ENCODE measurements at places on chromosomes 11 and 22.

GRCh38 chr22:24432059-24432853 lies 4.9 kb downstream of the ADORA2A start:
- DNase-seq: no peak

DNA sequence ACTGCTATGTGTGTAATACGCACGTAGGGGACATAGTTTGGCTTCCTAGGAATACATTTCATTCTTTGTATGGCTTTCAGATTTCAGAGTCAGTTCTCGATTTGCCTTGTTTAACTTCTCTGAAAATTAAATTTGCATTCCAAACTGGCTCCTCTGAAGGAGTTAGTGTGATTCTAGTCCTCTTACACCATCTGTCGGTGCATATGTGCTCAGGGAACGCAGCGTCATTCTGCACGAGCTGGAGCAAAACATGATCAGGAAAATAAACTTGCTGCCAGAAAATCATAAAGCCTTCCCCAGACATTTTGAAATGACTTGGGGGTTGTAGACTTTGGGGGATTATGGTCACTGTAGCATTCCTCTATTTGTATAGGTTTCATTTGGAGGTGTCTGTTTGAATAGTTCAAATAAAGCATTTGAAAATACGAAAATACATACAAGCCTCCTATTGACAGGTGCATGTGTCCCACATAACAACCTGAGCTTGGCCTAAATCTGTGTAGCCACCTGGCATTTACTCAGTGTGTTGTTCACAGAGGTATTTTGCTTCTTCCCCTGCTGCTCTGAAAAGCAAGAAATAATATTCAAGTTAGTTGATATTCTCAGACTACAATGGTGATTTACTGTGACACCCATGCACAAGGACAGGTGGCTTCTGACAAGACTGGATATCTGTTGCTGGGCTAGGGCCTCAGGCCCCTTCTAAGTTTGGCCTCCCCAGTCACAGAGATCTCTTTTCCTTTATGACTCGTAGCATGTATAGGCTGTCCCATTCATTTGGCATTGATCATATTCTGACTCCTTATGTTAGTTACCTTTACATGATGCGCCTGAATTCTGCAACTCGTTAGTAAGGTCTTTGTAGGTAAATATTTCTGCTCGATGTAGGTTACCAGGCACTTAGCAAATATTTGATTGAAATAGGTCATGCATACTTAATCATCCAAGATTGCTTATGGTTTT lies 81.6 kb upstream of the SORL1-AS1 start:
- no peak for DNase-seq

GRCh38 chr11:90252053-90252452 lies 29.2 kb upstream of the CHORDC1 start:
- DNase-seq: no peak

DNA sequence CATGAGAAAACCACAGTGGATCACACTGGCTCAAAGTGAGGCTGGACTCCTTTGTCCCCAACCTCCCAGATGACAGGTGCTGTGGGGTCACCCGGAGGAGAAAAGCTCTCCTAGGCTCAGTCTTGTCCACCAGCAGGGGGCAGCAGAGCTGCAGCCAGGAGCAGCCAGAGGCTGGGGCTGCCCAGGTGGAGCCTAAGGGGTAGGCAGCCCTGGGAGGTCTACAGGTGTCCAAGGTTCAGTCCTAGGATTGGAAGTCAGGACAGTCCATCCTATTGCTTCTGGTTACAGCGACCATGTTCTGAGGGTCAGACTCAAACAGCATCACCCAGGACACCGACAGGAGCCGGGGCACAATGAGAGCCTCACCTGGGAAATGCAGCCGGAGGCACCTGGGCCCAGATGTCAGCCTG lies 77.6 kb upstream of the IGLL5 start:
- DNase-seq: peak; percentile 86

DNA sequence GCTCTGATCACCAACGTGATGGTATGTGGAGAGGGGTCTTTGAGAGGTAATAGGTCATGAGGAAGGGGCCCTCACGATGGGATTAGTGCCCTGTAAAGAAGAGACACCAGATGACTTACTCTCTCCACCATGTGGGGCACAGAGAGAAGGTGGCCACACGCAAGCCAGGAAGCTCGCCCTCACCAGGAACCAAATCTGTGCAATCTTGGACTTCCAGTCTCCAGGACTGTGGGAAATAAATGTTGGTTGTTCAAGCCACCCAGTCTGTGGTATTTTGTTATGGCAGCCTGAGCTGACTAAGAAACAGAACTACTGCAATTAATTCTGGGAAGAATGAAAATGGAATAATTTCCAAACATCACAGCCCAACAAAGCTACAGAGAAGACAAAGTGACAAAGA lies 117.5 kb downstream of the SNX19 start:
- DNase-seq: no peak

DNA sequence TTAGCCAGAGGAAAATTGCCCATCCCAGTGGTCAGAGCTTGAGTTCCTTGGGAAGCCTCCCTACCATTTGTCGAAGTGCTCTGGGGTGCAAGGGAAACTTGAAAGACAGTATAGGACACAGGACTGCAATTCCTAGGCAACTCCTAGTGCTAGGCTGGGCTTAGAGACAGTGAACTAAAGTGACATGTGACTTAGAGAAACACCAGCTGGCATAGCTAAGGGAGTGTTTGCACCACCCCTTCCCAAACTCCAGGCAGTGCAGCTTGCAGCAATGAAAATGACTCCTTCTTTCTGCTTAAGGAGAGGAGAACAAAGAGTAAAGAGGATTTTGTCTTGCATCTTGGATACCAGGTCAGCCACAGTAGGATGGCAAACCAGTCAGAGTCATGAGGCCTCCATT lies 388.0 kb downstream of the DYNC2H1 start:
- no peak for DNase-seq

- peak; percentile 8 for DNase-seq
Measured at GRCh38 chr11:87299041-87299481, 261.3 kb downstream of the TMEM135 start.

GRCh38 chr11:134361661-134362060 lies 29.9 kb downstream of the GLB1L2 start:
- no peak for DNase-seq

- no peak for DNase-seq
Measured at GRCh38 chr11:12604557-12605153, 69.6 kb upstream of the TEAD1 start.

DNA sequence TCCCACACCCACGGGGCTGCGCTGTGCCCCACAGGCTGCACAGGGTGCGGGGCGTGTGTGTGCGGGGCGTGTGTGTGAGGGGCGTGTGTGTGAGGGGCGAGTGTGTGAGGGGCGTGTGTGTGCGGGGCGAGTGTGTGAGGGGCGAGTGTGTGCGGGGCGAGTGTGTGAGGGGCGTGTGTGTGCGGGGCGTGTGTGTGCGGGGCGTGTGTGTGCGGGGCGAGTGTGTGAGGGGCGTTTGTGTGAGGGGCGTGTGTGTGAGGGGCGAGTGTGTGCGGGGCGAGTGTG lies 86.7 kb downstream of the WNT7B start:
- no peak for DNase-seq

GRCh38 chr11:122199661-122200060 lies 83.6 kb upstream of the BLID start:
- DNase-seq: no peak

DNA sequence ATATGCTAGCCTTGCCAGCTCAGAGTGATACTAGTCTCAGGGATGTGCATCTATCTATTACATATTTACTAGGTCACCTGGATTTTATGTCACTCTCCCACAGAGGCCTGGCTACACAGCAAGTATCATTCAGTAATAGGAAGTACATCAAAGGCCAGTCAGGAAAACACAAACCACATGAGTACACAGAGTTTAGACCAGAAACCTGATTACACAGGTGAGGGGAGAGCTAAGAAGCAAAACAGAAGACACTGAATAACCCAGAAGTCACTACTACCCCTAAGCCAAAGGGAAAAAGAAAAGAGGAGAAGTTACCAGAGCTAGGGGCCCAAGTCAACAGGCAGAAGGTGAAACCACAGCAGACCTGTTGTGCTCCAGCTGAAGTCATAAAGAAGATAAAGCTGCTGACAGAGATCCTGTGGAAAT lies 13.3 kb downstream of the LPXN start:
- no peak for DNase-seq

DNA sequence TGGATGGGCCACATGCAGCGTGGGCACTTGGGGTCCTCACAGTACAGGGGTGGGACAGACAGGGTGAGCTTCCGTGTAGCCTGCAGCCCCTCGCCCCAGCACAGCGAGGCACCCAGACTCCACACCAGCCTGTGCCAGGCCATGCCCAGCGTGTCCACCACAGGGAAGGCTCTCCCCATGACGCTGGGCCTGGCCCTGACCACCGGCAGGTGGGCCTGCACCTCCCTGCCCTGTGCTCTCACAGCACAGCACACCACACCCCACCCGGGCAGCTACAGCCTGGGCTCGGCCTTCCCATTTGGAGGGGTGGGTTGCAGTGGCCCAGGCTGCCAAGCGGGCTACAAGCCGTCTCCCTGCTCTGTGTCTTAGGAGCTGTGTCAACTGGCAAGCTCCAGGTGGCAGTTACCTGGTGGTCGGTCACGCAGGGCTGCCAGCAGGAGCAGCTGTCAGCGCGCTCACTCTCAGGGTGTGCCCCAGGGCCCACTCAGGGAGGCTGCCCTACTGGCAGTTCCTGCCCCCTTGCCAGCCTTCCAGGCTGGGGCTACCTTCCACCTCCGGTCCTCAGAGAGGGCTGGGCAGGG lies 4.6 kb downstream of the MOB2 start:
- DNase-seq: no peak

GRCh38 chr11:16966930-16967671 lies 47.1 kb downstream of the PLEKHA7 start:
- DNase-seq: no peak

DNA sequence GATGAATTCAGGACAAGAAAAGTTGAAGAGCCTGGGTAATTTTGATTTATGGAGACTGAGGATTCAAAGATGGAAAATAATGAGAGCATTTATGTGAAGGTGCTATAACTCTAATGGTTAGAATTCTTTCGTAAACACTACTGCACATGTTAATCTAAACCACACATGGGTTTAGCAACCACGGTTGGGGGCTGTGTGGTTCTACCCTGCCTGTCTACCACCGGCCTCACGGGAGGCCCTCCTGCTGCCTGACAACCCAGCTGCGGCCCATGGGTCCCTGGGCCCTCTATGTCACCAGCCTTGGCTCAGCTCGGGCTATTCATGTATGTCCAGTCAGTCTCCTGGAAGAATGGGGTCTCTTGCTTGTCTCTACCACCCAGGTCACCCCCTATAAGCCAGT lies 68.5 kb upstream of the ARFGAP3 start:
- DNase-seq: no peak

DNA sequence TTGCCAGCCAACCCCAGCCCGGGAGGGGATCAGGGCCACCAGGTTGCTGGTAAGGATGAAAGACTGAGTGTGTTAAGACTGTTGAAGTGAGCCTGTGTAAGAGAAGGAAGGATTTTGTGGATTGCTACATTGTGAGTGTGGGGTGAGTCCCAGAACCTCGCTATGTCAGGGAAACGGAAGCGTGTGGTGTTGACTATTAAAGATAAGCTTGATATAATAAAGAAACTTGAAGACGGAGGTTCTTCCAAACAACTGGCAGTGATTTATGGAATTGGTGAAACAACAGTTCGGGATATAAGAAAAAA lies 627 bp downstream of the JRKL start:
- DNase-seq: no peak

GRCh38 chr11:28401446-28401845 lies 293.3 kb downstream of the METTL15 start:
- no peak for DNase-seq

GRCh38 chr11:104151404-104152204 lies 12.3 kb downstream of the PDGFD start:
- DNase-seq: no peak

DNA sequence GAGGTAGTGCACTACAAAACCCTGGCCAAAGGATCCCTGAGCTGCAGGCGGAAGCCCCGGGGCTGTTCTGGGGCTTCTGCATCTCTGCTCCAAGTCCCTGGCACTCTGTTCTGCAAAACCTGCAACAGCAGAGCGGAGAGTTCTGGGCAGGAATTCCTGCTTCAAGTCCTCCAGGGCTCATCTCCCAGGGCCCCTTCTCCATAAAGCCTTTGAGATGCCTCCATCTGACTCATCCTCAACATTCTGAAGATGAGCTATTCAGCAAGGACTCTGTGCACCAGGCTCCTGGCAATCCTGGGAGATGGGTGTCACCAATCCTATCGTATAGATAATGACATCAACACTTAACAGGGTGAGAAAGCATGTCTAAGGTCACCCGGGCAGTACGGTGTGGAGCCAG lies 19.3 kb downstream of the SYN3 start:
- DNase-seq: no peak

GRCh38 chr11:12922980-12923507 lies 86.1 kb upstream of the RASSF10 start:
- no peak for DNase-seq

DNA sequence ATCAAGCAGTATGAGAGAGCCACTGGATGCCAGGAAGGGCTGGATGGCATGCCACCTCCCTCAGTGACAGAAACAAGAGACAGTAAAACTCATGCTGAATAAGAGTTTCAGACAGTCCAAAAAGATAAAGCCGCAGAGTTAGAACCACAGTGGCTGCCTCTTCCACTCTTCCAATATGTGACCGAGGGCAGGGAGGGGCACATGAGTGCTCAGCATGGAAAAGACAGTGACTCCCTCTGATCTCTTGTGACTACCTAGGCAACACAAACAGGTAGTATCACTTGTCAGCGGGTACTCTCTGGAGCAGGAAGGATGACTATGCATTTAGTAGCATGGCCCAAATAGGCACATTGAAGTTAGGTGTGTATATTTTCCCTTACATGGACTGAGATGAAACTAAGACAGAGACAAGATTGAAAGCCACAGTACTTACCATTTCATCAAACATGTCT lies 295.4 kb downstream of the CADM1 start:
- no peak for DNase-seq

- DNase-seq: no peak
Measured at GRCh38 chr11:46249938-46250744, 27.3 kb upstream of the CREB3L1 start.

DNA sequence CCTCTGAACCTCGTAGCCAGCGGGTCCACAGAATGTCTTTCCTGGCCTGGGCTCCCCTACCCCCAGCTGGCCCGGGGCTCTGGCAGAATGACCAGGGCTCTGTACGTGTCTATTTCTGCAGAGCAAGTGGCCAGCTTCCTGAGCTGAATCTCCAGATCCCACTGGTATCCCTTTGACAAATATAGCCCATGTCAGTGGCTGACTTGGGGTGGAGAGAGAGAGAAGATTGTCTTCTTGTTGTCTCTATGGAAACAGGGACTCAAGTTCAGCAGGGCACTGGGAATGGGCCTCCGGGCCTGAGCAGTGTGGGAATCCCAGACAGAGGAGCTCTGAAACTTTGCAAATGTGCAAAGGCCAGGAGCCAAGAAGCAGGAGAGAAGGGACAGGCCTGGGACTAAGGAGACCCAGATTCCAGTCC lies 33.9 kb downstream of the ANO1 start:
- DNase-seq: no peak

GRCh38 chr11:10725114-10725906 lies 25.7 kb upstream of the CTR9 start:
- DNase-seq: no peak

- DNase-seq: no peak
Measured at GRCh38 chr11:24496736-24497725, at the start of gene LUZP2. Gene LUZP2 (plus strand): TSS chr11:24497053.

GRCh38 chr11:92697461-92698312 lies 271.8 kb upstream of the MTNR1B start:
- no peak for DNase-seq

DNA sequence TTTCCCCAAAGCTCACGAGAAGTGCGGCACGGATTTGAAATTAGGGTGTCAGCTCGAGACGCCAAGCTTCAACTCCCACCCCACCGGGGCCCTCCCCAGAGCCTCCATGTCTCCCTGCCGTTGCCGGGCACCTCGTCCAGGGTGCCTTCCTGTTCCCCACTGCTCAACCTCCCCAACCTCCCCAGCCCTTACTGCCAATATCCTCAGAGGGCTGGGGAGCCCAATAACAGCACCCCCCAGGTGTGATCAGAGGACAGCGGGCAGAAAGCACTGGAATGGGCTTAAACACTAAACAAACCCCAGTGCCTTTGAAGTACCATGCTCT lies 1336.4 kb downstream of the TBC1D22A start:
- no peak for DNase-seq

Measured in CD8-positive, alpha-beta T cell (primary cell).